ENCODE measurements at places on chromosomes 1 and 21.

GRCh38 chr1:206873603-206874188 lies 8.3 kb downstream of the IL20 start:
- no peak for DNase-seq

GRCh38 chr1:25425098-25426085 lies 4.8 kb upstream of the RHCE start:
- DNase-seq: no peak

- no peak for DNase-seq
These were observed 55.5 kb upstream of the FOXO6 start for GRCh38 chr1:41305576-41306363.

DNA sequence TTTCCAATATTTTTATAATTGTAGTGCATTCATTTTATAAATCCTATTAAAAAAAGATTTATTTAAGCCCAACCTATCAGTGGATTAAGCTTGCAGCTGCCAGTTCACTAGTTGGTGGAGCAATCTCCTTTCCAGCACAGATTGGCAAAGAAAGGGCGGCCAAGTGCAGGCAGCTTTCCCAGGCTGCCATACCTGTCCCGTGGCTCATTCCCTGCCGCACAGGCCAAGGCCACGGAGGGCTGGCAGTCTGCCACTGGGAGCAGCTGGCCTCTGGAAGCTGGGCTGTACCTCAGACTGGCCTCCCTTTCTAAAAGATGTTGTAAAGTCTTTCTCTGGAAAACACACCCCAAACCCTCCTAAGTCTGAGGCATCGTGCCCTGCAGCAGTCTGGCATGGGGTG lies 74.2 kb downstream of the SIM2 start:
- no peak for DNase-seq

DNA sequence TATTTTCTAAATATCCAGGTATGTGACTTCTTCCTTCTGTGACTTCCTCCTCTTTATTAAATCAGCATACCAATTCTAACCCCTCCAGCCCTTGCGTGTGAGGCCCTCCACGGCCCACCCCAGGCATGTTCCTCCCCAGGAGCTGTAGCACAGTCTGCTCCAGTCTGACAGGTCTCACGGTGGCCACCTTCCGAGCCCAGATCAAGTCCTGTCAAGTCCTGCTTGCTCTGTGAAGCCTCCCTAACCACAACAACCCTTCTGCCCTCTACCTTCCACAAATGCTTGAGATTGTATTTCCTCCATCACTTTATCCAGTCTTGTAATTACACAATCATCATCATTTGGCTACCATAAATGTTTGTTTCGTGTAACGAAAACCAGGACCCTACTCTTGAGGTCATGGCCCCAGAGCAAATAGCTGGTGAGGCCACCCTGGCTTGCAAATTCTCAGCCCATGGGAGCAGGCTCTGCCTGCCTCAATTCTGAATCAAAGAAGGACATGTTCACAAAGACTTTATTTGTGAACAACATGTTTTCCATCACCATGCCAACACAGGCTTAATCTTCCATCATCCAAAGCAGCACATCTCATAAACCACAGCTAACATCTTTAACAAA lies 33.0 kb upstream of the S100A7 start:
- DNase-seq: no peak

- no peak for DNase-seq
These were observed 15.0 kb downstream of the NES start for GRCh38 chr1:156662005-156662799.

- DNase-seq: no peak
These were observed 129.9 kb upstream of the CD34 start for GRCh38 chr1:208040821-208041297.

DNA sequence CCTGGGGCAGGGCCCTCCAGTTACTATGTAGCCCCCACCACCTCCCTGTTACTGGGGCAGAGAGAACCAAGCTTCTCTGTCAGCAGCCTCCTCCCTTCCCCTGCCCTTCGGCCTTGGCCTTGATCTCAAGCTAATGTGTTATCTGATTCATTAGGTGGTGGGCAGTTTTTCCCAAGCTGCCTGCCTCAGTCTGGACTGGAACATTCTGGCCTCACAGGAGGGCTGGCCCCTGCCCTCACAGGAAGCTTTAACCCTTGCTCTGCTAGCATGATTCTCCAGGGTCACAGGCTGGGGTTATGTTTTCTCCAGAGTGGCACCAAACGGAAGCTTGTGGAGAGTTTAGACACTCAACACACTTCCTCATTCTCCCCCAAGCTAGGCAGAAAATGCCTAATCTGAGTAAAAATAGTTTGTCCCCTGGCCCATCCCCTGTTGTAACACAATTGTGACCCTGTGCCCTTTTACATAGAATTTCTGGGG lies 37.2 kb upstream of the SLC6A9 start:
- no peak for DNase-seq

DNA sequence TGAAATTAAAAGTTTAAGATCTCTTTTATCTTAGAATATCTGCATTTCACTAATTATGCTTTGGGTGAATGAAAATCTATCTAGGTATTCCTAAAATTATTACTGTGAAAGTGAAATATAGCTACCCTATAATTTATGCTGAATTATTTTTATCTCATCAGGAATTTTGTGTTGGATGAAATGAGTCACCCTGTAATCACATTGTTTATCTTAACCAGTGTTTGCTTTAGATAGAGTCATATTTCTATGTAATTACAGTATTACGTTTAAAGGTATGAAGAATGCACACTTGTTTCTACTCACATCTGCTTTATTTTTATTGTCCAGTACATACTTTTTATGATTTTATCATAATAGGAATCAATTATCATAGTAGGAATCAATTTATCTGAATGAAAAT lies 249.2 kb downstream of the NCAM2 start:
- DNase-seq: no peak

DNA sequence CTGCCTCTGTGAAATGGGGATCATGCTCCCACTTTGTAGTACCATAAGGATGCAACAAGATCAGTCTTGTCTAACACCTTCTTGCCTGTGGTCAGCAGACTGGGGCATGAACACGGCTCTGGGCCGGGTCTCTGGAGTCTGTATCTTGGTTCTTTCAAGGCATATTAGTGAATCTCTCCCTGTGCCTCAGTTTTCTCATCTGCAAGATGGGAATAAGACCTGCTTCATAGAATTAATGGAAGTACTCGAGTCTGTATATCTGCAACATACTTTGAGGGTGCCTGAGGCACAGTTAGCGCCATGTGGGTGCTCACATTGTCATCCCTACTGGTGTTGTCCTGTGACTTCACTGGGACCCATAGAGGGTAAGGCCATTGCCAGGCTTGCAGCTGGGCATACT lies 84.6 kb downstream of the IGSF21 start:
- DNase-seq: no peak

GRCh38 chr1:212976586-212976985 lies 26.2 kb downstream of the VASH2 start:
- DNase-seq: no peak

GRCh38 chr1:65401612-65402011 lies 18.9 kb upstream of the LEPR start:
- DNase-seq: no peak

DNA sequence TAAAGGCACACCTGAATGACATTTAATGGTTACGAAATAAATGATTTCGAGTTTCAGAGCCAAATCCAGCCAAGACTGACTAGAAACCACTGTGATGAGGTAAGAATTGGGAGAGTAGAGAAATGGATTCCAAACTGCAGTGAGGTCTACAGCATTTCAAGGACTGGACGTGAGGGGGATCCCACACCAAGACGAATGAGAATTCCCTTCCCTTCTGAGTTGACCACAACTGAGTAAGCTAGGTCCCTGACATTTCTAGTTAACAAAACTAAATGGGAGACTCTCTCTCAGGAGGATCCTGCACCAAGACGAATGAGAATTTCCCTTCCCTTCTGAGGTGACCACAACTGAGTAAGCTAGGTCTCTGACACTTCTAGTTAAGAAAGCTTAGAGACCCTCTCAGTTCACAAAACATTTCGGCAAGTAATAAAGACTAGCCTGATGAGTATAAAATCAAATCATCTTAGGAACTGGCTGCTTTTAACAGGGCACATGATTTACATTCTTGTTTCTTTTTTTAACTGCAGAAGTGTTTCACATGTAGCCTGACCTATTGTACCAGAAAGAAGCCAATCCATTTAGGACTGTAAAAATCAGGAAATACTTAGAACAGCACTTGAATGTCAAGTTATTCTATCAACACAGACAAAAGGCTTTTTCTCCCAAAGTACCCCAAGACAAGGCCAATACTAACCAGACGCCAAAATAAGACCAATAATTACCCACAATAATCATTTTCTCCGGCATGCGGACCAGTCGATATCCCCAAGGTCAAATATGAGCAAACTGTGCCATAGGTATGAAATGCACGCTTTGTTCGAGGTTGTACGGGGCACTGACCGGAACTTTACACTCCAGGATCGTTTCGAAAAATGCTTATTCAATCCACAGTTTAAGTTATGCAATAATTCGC lies 1.4 kb upstream of the SPATA1 start:
- DNase-seq: no peak

DNA sequence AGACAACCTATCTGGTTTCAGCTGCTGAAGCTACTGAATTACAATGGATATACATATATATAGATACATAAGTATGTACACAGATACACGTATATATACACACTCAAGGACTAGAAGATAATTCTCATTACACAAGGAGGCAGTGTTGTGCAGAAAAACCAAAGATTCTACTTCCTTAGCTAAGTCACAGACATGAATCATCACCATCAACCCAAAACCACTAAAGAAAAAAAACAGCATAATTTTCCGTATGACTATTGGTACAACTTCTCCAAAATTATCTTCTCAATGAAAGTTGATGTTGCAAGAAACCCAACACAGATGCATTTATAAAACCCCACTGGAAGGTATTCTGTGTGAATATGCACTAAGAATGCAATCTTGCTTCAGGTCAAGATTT lies 36.8 kb upstream of the RPF1 start:
- DNase-seq: no peak

DNA sequence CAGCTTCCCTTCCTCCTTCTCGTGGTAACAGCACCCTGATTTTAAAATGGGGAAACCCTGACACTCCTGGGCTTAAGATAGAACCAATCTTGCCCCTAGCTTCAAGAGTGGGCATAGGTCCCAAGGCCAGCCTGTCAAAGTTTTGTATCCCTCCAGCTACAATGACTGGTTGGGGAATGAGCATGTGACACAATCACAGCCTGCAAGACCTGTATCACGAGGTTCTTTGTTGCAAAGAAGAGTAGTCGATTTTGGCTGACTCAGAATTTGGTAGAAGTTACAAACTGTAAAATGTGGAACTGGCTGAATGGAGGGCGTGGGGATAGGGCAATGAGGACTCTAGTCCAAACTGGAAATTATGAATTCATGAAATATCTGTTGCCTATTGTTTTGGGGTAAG lies 18.7 kb downstream of the CTSK start:
- DNase-seq: no peak

DNA sequence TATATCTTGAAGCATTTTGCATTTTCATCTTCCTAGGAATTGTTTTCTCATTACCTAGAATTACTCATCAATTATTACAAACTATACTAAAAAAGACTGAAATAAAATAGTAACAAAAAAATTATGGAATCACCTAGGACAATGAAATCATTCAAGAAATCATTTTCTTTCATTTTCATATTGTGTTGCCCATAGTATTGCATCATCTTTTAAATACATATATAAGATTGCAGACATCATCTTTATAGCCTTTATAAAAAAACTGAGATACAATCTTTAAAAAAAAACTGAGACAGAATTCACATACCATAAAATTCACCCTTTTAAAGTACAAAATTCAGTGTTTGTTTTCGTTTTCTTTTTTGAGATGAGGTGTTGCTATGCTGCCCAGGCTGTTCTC lies 29.6 kb downstream of the GDAP2 start:
- no peak for DNase-seq

Data from effector CD4-positive, alpha-beta T cell (primary cell).